ENCODE measurements at places on chromosomes 13 and 19. TPM values are rescaled to one million over a fixed set of nuclear protein-coding genes. Genes with fewer than 3 reads are reported as not detected.
A peak's percentile ranks its signal among the peaks of the same experiment; 100 is the strongest.

B3GNT8 gene
- 1.1 TPM for total RNA-seq

MRPL57 gene
- total RNA-seq = 19.8 TPM

GPR18 gene
- 16.0 TPM for total RNA-seq

FXYD1 gene
- total RNA-seq = not detected

C5AR2 gene
- total RNA-seq = 0.10 TPM

MYO16 gene
- 1.4 TPM for total RNA-seq

DNA sequence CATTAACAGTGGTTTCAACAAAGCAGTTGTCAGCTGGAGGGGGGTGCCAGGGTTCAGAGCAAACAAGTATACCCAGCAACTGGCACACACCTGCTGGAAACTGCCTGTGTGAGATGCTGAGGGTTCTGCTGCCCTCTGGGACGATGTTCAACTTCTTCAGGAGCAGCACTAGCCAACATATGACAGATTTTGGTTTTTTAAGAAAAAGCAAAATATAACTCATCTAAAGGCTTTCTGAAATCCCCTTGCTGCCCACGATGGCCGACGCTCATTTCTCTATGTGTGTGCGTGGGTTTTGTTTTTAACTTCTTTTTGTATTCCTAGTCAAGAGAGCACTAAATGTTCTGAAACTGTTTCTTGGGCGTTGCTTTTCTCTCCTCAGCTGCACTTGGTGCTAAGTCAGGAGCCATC lies 79.9 kb downstream of the MRPL57 start:
- no peak overlapping the region for H3K4me3 ChIP-seq
- no peaks in the 10 kb centered on the region for H3K36me3 ChIP-seq
- no peaks in the 10 kb centered on the region for H3K4me1 ChIP-seq

DNA sequence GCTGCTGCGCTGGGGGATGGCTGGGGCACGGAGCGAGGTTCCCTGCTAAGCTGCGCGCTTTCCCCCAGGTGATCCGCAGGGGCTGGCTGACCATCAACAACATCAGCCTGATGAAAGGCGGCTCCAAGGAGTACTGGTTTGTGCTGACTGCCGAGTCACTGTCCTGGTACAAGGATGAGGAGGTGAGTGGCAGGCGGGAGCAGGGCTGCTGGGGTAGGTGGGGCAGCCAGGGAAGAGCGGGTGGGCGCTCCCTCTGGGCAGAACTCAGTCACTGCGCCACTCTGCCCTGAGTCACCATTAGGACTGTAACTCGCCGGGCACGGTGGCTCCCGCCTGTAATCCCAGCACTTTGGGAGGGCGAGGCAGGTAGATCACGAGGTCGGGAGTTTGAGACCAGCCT lies 23.8 kb downstream of the TMED1 start:
- no peak overlapping the region for H3K4me3 ChIP-seq
- peaks cover 40% of the 10 kb centered on the region for H3K4me1 ChIP-seq
- peaks cover 83% of the 10 kb centered on the region for H3K36me3 ChIP-seq
- no peaks in the 10 kb centered on the region for H3K27me3 ChIP-seq
- DNase-seq = no peak
- no peak overlapping the region for H3K27ac ChIP-seq

GRCh38 chr19:41355035-41355434 lies 1.3 kb upstream of the TGFB1 start:
- DNase-seq = no peak
- H3K4me1 ChIP-seq = peaks cover 61% of the 10 kb centered on the region
- peak overlapping the region; percentile 96 for H3K27ac ChIP-seq
- no peak overlapping the region for H3K4me3 ChIP-seq
- no peaks in the 10 kb centered on the region for H3K27me3 ChIP-seq
- peaks cover 23% of the 10 kb centered on the region for H3K36me3 ChIP-seq

GRCh38 chr13:48873587-48873986 lies 102.1 kb upstream of the FNDC3A start:
- H3K27me3 ChIP-seq = no peaks in the 10 kb centered on the region
- H3K4me1 ChIP-seq = no peaks in the 10 kb centered on the region
- no peak overlapping the region for H3K27ac ChIP-seq
- no peak overlapping the region for H3K4me3 ChIP-seq
- DNase-seq = no peak

DNA sequence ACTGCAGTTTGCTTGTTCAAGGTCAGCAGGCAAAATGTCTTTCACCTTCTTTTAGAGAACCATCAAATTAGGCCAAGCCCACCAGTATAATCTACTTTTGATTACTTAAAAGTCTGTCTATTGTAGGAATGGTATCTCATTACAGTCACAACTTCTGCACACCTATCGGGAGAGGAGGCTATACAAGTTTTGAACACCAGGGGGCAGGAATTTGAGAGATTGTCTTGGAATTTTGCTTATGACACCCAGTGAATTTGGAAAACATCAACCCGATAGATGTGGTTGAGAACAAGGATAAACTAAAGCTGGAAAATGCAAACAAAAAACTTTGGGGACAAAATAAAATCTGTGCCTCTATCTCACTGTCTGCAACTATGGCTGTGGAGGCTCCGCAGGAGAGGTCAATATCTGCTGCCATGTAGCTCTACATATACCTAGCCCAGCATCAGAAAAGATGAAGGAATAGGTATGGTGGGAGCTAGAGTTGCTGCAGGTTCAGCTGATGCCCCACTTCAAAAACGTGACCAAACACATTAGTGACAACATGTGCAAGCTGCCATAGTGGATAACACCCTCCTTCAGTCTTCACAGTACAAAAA lies 1299.2 kb upstream of the SPRY2 start:
- no peaks in the 10 kb centered on the region for H3K36me3 ChIP-seq
- no peaks in the 10 kb centered on the region for H3K27me3 ChIP-seq
- no peak for DNase-seq
- H3K4me1 ChIP-seq = no peaks in the 10 kb centered on the region
- H3K4me3 ChIP-seq = no peak overlapping the region

DNA sequence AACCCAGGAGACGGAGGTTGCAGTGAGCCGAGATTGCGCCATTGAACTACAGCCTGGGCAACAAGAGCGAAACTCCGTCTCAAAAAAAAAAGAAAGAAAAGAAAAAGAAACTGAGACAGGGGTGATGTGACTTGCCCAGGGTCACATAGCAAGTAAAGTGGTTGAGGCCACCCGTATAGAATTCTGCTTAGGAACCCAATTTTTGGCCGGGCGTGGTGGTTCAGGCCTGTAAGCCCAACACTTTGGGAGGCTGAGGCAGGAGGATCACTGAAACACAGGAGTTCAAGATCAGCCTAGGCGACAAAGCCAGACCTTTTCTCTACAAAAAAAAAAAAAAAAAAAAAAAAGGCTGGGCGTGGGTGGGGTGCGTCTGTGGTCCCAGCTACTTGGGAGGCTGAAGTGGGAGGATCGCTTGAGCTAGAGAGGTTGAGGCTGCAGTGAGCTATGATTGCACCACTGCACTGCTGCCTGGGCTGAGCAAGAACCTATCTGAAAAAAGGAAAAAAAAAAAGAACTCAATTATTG lies 1.3 kb downstream of the SNRPA start:
- peaks cover 17% of the 10 kb centered on the region for H3K36me3 ChIP-seq
- no peak for DNase-seq

DNA sequence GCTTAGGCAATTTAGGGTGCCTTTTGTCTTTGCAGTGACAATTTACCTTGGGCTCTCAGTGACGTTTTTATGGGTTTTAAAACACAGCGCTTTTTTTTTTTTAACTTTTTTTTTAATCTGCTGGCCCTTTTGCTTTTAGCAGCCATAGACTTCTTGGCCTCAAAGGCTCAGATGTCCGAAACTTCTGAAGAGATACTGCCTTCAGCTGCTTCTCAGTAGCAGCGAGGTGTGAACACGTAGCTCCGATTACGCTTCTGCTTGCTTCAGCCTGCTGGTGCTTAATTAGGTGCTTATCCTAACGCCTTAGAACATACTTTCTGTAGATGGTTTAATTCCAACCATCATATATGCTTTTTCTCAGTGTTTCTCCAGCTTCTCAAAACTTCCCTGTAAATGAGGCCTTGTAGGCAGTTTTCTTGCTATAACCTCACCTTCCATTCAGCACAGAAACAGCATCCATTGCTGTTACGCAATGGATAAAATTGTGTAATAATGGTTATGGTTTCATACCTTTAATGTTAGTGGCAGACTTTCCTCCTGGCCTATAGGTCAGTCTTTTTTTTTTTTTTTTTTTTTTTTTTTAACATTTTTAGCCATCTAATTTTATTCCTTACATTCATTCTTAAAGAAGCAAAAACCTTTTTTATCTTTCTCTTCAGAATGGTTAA lies 723.9 kb downstream of the GPC5 start:
- H3K27me3 ChIP-seq = no peaks in the 10 kb centered on the region
- no peak overlapping the region for H3K27ac ChIP-seq

DNA sequence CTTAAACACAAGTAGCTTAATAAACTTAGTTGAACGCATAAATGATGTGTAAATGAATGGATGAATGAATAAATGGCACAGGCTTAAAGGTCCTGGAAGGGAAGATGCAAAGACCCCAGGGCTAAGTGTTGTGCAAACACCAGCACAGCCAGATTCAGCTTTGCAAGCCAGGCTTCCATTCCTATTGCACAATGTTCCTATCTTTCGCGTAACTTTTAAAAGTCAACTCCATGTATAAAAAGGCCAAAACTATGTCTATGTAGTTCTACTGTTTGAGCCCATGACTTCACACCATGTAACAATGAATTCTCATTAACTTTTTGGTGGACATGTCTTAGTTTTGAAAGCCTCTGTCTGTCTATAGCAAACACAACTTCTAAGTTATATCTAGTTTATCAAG lies 226.0 kb downstream of the NALCN start:
- H3K4me1 ChIP-seq = no peaks in the 10 kb centered on the region
- H3K4me3 ChIP-seq = no peak overlapping the region
- no peaks in the 10 kb centered on the region for H3K36me3 ChIP-seq

- H3K36me3 ChIP-seq = no peaks in the 10 kb centered on the region
- DNase-seq = no peak
- H3K4me3 ChIP-seq = no peak overlapping the region
- H3K4me1 ChIP-seq = no peaks in the 10 kb centered on the region
Observed at GRCh38 chr19:23482829-23483228, 87.6 kb upstream of the ZNF91 start.

DNA sequence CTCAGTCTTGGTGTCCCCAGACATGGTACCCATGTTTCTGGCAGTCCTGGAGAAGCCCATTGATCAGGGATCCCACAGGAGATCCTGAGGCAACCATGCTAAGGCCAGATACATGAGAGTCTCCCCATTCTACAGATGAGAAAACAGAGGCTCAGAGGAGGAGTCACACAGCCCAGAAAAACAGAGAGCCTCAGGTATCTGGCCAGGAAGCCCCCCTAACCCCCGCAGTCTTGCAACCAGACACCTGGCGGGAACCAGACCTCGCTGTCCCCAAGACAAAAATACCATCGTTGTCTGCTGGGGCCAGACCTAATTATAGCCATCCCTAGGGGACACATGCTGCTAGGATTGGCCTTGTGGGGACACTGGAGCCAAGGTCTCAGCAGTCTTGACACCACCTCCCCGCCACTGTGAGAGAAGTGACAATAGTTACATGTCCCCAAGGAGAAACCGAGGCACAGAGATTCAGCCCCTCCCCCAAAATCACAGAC lies 1.6 kb upstream of the PDE4C start:
- H3K27ac ChIP-seq = no peak overlapping the region
- no peak for DNase-seq
- peaks cover 12% of the 10 kb centered on the region for H3K27me3 ChIP-seq
- H3K36me3 ChIP-seq = no peaks in the 10 kb centered on the region
- H3K4me3 ChIP-seq = no peak overlapping the region
- H3K4me1 ChIP-seq = peaks cover 16% of the 10 kb centered on the region

DNA sequence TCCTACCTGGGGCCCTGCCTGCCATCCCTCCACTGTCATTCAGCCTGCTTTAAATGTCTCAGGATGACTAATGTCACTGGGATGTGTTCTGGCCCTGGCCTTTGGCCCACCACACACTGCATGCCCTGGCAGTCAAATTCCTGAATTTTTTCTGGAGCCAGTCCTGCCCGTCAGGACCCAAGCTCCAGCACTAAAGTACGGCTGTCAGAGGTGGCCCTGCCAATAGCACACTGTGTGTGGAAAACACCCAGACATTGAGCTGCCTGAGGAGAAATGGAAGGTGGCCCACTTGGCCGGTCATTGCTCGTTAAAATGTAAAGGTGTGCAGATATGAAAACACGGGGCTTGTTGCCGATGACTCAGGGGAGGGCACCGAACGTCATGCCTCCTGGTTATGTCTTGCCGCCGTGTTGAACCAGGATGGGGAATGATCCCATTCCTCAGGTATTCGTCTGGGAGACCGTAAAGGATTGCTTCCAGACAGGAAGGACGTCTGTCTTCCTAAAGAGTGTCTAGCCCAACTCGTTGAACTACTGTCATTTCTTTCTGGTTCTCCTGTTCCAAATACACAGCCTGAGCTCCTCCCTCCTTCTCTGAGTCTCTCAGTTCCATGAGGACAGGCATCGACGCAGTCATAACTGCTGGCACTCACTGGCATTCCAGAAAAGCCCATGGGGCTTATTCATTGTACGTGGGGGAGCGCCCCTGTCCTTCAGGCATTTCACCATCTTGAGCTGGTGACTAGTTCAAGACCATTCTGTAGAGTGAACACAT lies 40.6 kb downstream of the COL4A2 start:
- H3K36me3 ChIP-seq = no peaks in the 10 kb centered on the region
- no peaks in the 10 kb centered on the region for H3K4me1 ChIP-seq
- no peak overlapping the region for H3K27ac ChIP-seq
- no peak for DNase-seq
- no peaks in the 10 kb centered on the region for H3K27me3 ChIP-seq
- H3K4me3 ChIP-seq = no peak overlapping the region

GRCh38 chr19:45253396-45254027 lies 2.4 kb downstream of the MARK4 start:
- H3K4me1 ChIP-seq = peaks cover 20% of the 10 kb centered on the region
- no peak for DNase-seq
- H3K27ac ChIP-seq = no peak overlapping the region
- no peaks in the 10 kb centered on the region for H3K27me3 ChIP-seq
- H3K4me3 ChIP-seq = peak overlapping the region; percentile 31
- no peaks in the 10 kb centered on the region for H3K36me3 ChIP-seq

GRCh38 chr13:91174886-91175501 lies 172.5 kb upstream of the MIR17HG start:
- no peaks in the 10 kb centered on the region for H3K4me1 ChIP-seq
- no peaks in the 10 kb centered on the region for H3K27me3 ChIP-seq
- no peak overlapping the region for H3K4me3 ChIP-seq
- no peak overlapping the region for H3K27ac ChIP-seq
- no peak for DNase-seq
